ENCODE measurements at places on chromosomes 7 and 10. TPM values are rescaled to one million over a fixed set of nuclear protein-coding genes. Genes with fewer than 3 reads are reported as not detected.
A peak's percentile ranks its signal among the peaks of the same experiment; 100 is the strongest.

DNA sequence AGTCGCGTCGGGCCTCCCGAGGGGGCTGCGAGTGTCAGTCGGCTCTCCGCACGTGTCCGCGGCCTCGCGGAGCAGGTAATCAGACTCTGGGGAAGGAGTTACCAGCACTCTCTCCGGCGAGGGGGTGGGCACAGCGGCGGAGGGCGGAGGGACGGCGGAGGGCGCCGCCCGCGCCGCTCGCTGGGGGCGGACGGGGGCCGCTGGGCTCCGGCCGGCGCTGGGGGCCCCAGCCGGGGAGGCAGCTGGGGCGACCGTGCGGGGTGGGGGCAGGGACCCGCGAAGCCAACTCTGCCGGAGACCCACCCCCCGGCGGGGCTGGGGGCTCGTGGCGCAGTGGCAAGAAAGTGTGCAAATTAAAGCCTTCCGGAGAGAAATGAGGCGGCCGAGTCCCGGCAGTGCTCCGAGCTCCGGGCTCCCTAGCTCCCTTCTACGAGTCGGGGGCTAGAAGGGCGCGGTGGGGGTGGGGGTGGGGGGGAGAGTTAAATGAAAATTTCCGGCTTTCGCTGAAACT lies at the start of gene CDK6:
Gene CDK6 (minus strand): TSS at position 85 of the 511 bp plus-strand sequence. CDS start 3,250 bp downstream, outside the sequence.
- no peaks in the 10 kb centered on the region for H3K4me1 ChIP-seq
- H3K36me3 ChIP-seq: peaks cover 5% of the 10 kb centered on the region
- H3K4me3 ChIP-seq: peak within 1 kb of the TSS; percentile 88
- peaks cover 2% of the 10 kb centered on the region for H3K27me3 ChIP-seq
- peak; percentile 86 for DNase-seq

Gene GOLGA7B
- total RNA-seq: 0.04 TPM

- H3K4me3 ChIP-seq: no peak overlapping the region
- peak; percentile 96 for DNase-seq
- no peaks in the 10 kb centered on the region for H3K36me3 ChIP-seq
- H3K4me1 ChIP-seq: peaks cover 2% of the 10 kb centered on the region
- peak overlapping the region; percentile 57 for H3K27ac ChIP-seq
- no peaks in the 10 kb centered on the region for H3K27me3 ChIP-seq
These were observed 231.3 kb upstream of the RHOBTB1 start for GRCh38 chr10:61175316-61175715.

Gene AKR1D1
- not detected for total RNA-seq

All from muscle of leg (tissue), 16 donors.